ENCODE measurements at places on chromosomes 1 and 21.

- no peak for DNase-seq
Observed at GRCh38 chr1:87785386-87785785, 456.7 kb downstream of the LMO4 start.

GRCh38 chr21:17467392-17467791 is 45.5 kb upstream of the CXADR start:
- DNase-seq = no peak

- no peak for DNase-seq
Observed at GRCh38 chr1:119006406-119007279, 18.5 kb upstream of the TBX15 start.

DNA sequence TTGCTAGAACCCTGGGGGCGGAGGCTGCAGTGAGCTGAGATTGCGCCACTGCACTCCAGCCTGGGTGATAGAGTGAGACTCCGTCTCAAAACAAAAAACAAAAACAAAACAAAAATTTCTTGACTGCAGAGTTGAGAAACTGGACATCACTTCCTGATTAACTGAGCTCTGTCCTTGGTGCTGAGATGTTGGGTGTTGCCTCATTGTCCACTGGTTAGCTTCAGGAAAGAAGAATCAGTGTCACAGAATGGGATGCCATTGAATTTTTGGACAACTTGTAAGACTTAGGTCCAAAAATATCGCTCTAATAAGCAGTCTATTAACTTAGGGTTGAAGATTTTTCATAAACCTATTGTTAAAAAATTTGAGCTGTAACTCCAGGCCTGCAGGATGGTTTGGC is 23.8 kb upstream of the KCNA10 start:
- no peak for DNase-seq

DNA sequence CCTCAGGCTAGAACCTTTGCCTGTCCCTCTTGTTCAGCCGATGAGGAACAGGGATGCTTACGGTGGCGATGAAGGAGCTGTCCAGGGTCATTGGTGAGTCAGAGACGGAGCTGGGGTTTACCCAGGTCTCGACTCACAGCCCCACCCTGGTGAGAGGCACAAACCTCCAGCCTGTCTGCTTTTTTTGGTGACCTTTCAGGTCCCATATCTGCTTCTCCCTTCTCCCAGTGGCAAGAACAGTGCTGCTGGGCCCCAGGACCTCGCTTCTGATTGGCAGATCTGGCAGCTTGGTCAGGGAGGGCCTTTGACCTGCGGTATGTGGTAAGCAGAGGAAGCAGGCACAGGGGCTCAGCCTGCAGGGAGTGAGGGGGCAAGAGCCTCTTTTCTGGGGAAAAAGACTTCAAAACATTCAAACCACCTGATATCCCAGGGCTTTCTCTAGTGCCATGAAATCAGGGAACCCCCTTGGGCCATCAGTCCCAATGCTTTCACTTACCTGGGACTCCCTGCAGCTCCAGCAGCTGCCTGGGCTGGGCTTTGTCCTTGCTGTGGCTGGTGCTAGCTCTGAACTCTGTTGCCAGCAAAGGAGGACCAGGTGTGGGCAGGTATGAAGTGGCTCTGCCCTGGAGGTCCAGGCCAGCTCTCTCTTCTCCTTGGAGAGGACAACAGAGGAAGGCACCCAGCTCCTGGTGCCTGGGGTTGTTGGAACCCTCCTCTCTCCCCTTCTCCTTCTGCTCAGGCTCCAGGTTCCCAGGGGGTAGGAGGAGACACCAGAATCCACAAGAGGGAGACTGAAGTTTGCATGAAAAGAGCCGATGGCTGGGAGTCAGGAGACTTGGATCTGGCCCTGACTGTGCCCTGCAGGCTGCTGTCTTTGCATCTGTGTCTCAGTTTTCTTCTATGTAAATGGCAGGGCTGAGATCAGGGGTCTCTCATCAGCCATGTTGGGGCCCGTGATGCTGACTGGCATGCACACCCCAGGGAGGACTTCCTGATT is 41.4 kb downstream of the TRIM62 start:
- no peak for DNase-seq

DNA sequence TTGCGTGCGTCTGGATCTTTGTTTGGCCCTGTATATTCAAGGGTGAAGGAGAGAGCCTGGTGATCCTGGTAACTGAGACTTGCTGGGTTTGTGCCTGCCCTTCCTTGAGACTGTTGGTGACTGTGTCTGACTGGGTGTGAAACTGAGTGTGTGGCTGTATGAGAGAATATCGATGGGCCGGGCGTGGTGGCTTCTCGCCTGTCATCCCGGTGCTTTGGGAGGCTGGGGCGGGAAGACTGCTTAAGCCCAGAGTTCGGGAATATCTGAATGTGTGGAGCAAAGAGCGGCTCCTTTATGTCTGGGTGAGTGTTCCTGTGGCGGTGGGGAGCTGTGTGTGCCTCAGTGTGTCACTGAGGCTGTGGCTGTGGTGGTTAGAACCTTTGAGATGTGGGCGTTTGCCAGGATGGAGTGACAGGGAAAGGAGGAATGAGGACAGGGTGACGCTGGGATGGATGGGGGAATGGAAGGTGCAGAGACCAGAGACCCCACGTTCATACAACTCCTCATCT is 2.7 kb upstream of the MARCKSL1 start:
- no peak for DNase-seq

DNA sequence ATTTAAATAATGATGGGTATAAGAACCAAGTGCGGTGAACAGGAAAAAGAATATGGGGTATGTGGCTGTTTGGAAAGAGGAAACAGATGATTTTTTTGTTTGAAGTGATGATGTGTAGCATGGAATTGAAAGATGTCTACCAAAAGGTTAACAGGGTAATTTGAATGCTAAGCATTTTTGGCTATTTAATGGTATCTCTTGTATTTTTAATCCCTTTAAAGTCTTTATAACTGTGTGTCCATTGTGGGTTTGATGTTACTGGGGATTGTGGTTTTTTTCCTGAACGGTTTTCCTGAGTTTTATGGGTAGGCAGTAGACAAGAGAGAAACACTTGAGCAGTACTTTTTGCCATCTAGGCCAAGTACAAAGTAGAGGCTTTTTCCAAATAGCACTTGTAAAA is 63.2 kb downstream of the PRDM2 start:
- no peak for DNase-seq

DNA sequence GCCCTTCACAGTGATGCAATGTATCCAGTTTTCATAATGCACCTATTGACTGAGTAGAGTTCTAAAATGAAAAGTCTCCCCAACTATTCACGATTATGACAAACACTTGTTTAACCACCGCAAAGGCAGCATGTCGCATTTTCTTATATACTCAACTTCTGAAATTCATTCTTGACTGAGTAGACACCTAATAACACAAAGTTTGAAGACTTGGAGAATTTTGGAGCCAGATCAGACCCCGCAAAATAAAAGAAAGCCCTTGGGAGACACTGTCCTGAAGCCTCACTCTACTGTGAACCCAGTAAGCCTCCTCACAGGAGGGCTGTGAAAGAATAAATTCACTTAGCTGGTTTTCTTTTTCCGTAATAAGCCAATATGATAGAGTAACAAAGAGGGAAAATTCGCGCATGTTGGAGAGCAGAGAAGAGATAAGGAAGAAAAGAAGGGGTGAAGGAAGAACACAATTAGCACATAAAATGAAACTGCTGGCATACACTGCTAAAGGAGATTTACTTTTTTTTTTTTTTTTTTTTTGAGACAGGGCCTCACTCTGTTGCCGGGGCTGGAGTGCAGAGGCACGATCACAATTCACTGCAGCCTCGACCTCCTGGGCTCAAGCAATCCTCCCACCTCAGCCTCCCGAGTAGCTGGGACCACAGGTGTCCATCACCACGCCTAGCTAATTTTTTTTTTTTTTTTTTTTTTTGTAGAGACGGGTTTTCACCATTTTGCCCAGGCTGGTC is 492 bp upstream of the COLGALT2 start:
- no peak for DNase-seq

DNA sequence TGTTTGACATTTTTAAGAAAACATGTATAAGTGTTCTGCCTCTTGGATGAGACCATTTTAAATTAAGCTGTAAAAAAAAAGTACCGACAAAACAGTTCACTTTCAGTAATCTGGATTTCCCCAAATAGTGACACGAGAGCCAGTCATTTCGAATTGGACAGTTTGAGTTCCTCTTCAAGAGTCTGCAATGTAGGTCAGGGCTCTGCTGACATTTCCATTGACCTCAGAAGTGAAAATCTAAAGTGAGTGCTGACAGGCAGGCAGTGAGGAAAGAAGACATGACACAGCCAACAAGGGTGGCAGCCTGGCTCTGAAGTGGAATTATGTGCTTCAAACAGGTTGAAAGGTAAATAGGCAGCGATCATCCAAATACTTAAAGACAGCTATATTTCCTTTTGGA is at the start of gene IL23R:
Gene IL23R, plus strand, starts transcription at position 259 of the 400 bp plus-strand sequence. CDS start 1,667 bp downstream, outside the sequence.
- DNase-seq = no peak

DNA sequence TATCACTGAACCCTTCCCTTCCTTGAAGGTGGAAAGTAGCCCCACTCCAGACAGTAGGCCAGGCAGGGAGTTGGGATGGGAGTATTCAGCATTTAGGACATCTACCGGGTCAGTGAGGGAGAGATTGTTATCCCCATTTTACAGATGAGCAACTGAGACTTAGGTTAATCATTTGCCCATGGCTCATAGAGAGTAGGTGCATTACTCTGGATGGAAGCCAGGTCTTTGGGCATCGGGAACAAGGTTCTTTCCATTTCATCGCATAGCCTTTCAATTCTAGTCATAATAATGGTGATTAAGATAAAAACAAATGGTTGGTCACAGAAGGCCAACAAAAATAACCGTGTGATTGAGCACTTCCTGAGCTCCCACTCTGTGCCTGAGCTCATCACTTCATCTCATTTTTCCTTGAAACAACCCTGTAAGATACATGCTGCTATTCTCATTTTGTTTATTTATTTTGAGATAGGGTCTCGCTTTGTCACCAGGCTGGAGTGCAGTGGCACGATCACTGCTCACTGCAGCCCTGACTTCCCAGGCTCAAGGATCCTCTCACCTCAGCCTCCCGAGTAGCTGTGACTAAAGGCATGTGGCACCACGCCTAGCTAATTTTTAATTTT is 64.8 kb downstream of the NAV1 start:
- no peak for DNase-seq

DNA sequence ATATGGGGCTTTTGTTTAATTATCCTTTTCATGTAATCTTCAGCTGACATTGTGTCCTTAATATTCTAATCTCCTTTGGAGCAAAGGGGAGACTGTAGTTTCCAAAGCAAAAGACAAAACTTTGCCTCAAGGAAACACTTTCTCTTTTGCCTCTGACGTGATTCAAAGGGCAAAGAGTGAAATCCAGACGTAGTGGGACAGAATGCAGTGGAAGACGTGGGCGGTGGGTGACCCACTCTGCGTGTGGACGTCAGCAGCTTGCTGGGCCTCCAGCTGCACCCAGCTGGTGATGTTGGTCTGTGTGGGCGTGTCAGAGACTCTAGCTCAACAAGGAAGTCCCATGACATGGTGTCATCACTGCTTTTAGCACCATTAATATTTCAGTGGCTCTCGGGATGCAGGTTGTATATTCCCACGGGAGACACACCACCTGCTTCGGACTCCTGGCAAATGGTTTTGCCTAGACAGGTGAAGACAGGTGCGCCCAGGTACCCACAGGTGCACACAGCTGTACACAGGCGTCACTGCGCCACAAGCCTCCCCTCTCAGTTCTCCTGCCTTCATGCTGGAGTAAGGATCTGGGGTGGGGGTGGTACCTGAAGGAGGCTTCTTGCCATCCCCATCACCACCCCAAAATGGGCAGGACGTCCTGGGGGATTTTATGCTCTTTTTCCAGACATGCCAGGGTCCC is 292.1 kb upstream of the VAMP3 start:
- DNase-seq = no peak

- DNase-seq = no peak
Observed at GRCh38 chr21:31198575-31198974, 145.5 kb downstream of the TIAM1 start.

DNA sequence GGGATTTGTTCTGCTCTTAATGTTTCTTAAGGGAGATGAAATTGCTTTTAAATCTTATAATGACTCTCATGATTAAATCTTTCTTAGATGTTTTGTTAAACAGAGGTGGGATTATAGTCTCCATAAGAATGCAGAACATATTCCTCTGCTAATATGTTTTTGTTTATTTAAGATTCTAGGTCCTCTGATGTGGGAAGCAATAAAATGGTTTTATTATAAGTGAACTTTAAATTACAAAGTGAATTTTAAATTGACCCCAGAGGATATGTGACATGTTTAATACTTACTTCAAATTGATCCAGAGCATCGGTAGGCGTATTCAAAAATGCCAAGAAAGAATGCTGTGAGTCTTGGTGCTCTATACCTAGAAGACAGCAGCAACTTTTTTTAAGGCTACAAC is 129.4 kb downstream of the COQ8A start:
- DNase-seq = no peak

DNA sequence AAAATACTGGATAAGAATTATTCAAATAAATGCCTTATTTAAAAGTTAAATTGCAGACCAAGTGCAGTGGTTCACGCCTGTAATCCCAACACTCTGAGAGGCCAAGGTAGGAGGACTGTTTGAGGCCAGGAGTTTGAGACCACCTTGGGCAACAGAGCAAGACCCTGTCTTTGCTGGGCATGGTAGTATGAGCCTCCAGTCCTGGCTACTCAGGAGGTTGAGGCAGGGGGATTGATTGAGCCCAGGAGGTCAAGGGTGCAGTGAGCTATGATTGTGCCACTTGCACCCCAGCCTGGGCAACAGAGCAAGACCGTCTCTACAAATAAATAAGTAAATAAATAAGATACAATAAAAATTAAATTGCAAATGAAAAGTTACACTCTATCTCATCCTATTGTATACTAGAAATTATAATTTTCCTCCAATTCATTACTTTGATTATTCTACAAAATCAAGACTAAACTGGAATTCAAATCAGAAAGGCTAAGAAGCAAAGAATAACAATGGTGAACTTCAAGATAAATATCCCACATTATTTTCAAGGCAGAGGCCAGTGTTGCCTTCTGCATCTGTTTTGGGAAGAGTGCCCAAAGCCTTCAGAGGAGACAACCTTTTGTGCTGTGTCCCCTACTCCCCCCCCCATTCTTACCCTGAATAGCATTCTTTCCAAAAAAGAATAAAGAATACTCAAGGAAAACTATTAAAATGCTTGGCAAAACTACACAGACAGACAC is 73.3 kb upstream of the IRF2BP2 start:
- no peak for DNase-seq

DNA sequence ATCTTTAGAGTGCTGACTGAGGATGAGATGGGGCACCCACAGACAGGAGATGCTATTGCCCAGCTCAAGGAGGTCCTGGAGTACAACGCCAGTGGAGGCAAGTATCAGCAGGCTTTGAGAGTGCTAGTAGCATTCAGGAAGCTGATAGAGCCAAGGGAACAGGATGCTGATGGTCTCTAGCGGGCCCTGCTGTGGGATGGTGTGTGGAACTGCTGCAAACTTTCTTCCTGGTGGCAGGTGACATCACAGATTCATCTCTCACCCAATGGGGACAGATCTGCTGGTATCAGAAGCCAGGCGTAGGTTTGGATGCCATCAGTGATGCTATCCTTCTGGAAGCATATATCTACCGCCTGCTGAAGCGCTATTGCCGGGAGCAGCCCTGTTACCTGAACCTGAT is 609.8 kb upstream of the NCAM2 start:
- no peak for DNase-seq

DNA sequence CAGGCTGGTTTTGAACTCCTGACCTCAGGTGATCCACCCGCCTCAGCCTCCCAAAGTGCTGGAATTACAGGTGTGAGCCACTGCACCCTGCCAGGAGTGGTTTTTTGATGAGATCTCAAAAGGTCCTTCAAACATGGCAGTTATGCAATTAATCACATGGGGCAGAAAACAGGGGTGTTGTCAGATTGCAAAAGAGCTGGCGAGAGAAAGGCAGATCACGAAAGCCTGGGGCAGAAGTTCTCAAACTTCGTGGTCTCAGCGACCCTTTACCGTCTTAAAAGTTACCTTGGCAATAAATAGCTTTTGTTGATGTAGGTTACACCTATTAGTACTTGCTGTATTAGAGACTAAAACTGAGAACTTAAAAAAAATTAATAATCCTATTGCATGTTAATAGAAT is 16.1 kb downstream of the CNR2 start:
- no peak for DNase-seq
